ENCODE measurements at places on chromosomes 16 and 17.

GRCh38 chr17:50799582-50799981 is 32.3 kb upstream of the ANKRD40CL start:
- no peak for DNase-seq

DNA sequence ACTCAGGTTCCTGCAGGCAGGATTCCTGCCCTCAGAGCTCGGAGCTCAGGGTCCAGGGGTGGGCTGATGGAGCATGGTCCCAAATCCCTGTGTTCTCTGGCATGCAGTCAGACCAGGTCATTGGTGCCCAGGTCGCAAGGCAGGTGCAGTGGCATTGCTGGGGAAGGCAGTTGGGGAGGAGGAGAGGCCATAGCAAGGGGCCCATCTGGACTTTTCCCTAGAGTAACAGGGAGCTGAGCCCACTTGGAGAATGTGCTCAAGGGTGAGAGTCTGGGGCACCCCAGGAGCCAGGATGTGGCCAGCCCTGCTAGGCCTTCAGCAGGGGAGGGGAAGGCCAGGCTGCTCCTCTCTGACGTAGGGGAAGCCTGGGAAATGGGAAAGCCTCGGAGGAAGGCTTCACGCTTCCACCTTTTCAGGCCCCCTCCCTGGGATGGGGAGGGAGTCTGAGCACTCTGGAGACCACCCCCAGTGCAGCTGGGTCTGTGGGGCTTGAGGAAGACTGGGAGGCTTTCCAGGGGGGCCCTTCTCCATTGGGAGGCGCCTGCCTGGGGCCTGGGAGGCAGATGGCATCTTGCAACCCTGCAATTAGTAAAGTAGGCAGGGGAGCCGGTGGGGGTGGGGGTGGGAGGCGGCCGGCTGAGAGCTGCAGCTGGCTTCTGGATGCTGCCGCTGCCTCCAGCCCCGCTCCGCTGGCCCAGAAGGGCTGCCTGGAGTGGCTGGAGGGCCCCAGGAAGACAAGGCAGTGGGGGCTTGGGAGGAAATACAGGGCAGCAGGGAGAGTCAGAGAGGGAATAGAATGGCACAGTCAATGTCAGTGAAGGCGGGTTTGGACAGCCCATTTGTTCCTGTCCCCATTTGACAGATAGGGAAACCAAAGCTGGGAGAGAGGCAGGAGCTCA is 21.1 kb upstream of the DOK4 start:
- no peak for DNase-seq

GRCh38 chr16:26442321-26442720 is 624.4 kb upstream of the C16orf82 start:
- no peak for DNase-seq

DNA sequence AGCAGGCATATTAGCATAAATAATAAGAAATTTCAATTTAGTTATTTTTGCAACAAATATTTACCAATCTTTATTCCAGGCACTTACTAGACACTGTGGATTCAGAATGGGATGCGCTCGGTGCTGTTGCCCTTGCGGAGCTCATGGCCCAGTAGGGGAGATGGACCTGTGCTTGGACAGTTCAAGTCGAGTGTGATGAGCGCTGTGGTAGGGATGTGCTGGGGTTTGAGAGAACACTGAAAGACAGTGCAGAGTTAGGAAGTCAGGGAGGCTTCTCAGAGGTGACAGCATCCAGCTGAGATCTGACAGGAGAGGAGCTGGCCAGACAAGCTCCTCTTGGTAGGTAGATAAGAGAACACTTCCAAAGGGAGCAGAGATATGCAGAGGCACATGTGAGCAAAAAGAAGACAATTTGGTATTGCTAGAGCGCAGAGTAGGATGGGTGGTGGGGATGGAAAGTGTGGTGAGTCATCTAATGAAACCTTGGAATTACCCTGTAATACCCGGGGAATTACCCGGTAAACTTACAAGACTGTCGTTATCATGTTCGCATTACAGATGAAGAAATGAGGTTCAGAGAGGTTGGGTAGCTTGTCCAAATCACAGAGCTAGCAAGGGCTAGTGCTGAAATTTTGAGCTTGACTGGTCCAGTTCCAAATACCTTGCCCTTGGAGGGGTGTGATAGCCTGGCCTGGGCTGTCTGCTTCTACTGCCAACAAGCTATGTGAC is 298.1 kb upstream of the N4BP1 start:
- no peak for DNase-seq

GRCh38 chr17:36498560-36499300 is 12.2 kb downstream of the ZNHIT3 start:
- DNase-seq, result no peak

GRCh38 chr16:30715750-30716445 is 16.9 kb downstream of the SRCAP start:
- no peak for DNase-seq

DNA sequence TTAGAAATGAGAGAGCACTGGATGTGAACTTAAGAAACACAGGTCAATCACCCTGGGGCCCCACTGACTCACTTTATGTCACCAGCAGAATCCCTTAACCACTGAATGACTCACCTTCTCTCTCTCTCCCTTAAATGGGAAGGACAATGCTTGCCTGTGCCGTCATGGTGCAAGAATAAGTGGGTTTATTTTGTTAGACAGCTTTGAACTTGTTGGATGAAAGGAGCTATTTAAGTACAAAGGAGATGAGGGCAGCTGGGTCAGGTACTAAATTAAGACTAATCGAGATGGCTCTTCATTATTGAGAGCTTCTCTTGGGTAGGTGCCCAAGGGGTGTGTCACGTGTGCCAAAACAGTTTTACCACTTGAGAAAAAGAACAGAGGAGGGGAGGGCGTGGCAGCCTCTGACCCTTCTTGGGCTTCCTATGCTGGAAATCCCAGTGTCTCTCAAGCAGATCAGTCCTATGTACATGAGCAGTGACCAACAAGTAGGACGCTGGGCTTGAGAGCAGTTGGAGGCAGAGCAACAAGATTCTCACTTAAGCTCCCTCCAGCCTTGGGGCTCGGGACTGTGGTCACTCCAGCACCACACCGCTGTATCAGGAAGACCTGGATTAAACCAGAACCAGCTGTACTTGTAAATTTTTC is 6.7 kb upstream of the KRT31 start:
- no peak for DNase-seq

DNA sequence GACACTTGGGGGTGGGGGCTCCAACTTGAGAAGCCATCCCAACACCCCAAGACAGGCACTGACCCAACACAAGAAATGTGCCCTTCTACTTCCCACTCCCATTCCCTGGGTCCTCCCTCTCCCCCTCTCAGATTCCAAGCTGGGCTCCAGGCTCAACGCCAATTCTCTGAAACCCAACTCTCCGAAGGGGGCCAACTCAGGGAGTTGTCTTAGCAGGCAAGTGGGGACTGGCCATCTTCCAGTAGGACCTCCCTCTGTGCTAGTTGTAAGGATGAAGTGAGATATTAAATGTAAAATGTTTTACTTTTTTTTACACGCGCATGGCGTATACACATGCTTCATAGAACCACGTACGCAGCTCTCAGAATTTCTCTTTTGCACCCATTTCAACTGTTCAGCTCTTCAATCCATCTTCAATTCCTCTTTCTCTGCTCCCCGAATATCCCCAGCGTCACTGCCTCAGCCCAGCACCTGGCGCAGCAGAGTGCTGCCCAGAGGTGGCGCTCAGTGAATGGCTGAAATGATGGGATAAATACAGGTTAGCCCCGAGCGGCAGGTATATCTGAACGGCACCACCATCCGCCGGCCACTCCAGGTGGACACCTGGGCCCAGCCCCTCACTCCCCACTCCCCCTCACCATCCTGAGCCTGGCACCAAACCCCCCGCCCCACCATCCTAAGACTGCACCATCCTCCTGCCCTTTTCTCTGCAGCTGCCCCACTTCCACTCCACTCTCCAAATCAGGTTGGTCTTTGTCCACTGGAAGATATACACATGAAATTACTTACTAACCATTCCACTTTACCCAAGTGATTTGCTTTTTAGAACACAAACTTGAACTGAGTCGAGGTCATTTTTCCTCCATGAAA is 43.9 kb upstream of the TNRC6C start:
- DNase-seq, result no peak

GRCh38 chr17:80499961-80500665 is 23.7 kb upstream of the NPTX1 start:
- no peak for DNase-seq

DNA sequence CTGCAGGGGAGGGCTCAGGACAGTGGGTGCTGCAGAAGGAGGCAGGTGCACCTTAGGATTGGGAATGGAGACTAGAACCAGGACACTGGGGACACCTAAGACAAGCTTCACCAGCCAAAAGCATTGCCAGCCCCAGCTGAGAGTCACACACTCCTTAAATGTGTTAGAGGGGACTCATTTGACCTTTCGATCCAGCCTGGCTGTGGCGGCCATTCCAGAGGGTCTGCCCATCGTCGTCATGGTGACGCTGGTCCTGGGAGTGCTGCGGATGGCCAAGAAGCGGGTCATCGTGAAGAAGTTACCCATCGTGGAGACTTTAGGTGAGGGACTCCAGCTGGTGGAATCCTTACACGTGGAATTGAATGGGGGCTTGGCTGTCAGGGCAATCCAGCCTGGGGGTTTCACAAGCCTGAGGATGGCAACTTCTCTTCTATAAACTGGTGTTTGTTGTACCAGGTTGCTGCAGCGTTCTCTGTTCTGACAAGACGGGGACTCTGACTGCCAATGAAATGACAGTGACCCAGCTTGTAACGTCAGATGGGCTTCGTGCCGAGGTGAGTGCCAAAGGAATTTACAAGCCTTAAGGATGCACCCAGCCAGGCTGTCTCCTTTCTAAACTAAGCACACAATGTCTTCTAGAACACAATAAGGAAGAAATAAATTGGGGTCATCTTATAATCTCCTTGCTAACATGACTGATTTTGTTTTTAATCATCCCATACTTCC is 65.3 kb downstream of the MEAK7 start:
- DNase-seq, result no peak

GRCh38 chr16:50267151-50267631 is 840 bp downstream of the ADCY7 start:
- no peak for DNase-seq

- no peak for DNase-seq
Observed at GRCh38 chr16:12695454-12695853, 108.2 kb downstream of the CPPED1 start.

DNA sequence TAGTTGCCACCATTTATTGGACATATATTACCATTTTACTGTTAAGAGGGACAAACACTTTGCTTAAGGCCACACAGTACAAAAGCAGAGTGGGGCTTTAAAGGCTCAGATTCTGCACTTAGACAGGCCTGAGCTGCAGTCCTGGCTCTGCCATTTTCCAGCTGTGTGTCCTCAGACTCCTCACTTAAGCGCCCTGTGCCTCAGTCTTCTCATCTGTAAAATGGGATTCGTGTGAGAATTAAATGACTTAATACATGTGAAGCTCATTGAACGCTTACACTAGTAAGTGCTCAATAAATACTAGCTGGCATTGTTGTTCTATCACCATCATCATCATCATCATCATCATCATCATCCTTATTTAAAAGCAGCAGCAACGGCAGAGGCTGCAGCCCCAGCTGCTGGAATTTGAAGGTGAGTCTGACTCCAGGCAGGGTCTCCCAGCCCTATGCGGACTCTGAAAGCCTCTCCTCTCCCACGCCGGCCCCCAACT is 445 bp upstream of the CACNG5 start:
- no peak for DNase-seq

DNA sequence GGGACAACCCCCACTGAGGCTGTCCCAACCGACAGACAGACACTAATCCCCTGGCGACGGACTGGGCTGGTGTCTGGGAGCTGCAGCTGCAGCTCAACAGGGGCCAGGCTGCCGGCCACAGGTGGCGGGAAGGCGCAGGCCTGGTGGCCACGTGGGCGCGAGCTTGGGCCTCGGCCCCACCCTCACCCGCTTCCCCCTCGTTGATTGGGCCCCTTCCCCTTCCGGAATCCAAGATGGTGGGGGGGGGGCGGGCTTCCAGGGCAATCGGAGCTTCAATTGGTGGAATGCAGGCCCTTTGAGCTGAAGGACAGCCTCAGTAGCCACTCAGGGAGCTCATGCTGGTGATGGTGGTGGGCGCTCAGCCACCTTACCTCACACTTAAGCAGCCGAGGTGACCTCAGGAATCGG is 8.7 kb upstream of the TBX4 start:
- no peak for DNase-seq

DNA sequence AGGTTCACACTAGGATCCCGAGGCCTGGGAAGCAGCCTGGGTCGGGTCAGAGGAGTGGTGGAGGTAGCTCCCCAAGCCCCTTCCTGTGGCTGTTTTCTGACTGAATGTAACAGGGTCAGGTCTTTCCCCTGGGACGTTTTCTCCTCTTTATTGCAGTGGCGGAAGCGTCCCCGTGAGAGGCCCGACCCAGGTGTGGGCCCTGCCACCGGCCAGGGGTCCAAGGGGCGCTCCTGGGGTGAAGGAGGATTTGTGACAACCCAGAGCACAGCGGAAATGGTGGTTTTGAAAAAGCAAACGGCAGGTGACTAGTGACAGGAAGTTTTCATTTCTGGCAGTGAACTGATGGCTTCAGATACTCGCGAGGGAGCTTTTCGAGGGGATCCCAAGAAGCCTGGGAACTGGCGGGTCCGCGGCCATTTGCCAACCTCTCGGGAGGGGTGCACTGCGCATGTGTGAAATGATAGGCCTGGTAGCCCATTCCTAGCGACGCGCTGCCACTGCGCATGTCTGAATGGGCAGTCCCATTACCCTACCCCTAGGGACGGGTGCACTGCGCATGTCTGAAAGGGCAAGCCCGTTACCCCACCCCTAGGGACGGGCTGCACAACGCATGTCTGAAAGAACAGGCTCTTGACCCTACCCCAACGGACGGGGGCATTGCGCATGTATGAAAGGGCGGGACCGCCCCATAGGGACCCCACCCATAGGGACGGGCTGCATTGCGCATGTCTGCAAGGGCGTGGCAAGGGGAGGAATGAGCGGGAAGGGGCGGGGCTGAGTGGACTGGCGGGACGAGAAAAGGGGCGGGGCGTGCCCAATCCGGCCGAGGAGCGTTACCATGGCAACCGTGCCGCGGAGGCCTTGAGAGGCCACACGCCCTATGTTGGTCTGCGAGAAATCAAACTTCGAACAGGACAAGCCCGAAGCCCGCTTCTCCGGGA is 1747.9 kb downstream of the TP53TG3F start:
- DNase-seq, result no peak

- no peak for DNase-seq
Observed at GRCh38 chr17:77436058-77436442, 295.3 kb downstream of the SEC14L1 start.

- DNase-seq, result no peak
Observed at GRCh38 chr17:48440669-48441068, 10.7 kb upstream of the SKAP1 start.
